ENCODE measurements at places on chromosomes 11 and 22. TPM values are rescaled to one million over a fixed set of nuclear protein-coding genes. Genes with fewer than 3 reads are reported as not detected.

GRCh38 chr11:10004526-10005113 lies 289.4 kb downstream of the SBF2 start:
- no peak for DNase-seq

DNA sequence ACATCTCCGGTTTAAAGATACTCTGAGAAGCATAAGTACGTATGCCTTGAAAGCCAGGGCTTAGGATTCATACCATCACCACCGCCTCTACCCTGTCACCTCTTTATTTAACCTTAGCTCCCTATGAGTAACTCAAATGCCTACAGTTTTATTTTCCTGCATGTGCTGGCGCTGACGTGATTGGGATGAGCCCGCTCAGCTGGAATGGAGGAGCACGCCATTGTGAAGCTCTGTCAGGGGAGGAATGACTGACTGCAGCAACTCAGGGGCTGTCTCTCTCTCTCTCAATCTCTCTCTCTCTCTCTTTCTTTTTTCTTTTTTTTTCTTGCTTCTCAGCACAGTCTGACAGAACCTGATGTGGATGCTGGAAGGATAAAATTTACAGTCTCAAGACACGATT lies 12.4 kb downstream of the CAVIN3 start:
- DNase-seq, result no peak

DNA sequence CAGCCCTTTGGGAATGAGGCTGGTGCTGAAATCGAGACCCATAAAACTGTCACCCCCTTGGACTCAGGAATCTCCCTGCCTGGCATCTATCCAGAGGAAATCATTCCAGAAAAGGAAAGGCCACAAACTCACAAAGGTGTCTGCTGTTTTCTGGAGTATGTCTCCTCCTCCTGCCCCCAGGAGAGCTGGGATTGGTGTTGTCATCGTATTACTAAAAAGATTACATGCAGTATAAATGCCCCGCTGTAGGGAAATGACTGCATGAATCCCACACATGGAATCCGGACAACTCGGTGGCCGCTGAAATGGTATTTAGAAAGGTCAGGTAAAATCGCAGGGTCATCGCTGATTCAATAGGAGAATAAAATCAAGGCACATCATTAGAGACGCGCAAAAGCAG lies 18.9 kb upstream of the RFPL3 start:
- DNase-seq, result no peak

- DNase-seq, result no peak
Observed at GRCh38 chr11:124896821-124897391, 759 bp downstream of the ROBO4 start.

DNA sequence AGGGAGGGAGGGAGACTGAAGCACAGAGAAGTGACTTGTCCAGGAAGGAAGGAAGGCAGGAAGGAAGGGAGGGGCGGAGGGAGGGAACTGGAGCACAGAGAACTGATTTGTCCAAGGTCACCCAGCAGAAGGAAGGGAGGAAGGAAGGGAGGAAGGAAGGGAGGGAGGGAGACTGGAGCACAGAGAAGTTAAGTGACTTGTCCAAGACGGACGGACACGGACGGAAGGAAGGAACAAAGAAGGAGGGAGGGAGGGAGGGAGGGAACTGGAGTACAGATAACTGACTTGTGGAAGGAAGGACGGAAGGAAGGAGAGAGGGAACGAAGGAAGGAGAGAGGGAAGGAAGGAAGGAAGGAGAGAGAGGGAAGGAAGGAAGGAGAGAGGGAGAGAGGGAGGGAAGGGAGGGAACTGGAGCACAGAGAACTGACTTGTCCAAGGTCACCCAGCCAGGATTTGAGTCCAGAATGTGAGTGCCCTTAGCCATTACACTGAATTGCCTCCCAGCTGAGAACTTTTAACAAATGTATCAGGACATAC lies 1.5 kb downstream of the SLC35F2 start:
- DNase-seq, result no peak

Gene ANO9
- 0.41 TPM for total RNA-seq

Gene TEAD1
- 54.4 TPM for total RNA-seq

GRCh38 chr11:134861490-134862104 lies 449.6 kb upstream of the B3GAT1 start:
- no peak for DNase-seq

Gene ARHGAP20
- 0.36 TPM for total RNA-seq

DNA sequence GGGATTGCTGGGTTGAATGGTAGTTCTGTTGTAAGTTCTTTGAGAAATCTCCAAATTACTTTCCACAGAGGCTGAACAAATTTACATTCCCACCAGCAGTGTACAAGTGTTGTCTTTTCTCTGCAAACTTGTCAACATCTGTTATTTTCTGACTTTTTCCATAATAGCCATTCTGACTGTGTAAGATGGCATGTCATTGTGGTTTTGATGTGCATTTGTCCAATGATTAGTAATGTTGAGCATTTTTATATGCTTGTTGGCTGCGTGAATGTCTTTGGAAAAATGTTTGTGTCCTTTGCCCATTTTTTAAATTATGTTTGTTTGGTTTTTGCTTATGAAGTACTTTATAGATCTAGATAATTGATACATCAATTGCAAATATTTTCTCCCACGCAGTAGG lies 1025.0 kb downstream of the JRKL start:
- no peak for DNase-seq

DNA sequence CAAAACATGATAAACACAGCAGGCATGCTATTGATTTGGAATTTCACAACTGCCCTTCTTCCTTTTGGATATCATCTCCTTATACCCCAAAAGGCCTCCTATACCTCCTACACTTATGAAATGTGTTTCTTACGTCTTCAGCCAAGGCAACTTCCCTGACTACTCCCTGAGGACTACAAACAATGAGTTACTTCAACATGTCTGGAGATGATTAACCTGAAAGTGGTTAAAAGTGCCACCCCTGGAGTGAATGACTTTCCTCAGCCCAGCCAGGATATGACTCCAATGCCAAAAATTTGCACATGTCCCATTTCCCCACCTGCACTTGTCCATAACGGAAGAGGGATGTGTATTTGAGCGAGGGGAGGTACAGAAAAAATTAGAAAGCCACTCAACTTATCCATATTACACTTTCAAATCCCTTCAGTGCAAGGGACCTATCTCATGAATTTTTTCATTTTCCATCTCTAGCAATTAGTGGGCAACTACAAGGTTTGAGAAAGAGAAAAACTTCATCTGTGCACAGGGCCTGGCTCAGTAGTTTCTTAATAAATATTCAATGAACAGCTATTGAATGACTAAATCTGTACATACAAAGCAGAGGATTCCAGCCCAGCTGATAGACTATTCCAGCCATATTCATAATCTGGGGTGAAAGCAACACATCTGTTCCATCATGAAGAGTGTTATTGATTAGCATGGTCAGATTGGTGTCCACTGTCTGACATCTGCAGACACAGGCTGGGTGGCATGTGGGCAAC lies 36.8 kb downstream of the KIRREL3 start:
- DNase-seq, result no peak

DNA sequence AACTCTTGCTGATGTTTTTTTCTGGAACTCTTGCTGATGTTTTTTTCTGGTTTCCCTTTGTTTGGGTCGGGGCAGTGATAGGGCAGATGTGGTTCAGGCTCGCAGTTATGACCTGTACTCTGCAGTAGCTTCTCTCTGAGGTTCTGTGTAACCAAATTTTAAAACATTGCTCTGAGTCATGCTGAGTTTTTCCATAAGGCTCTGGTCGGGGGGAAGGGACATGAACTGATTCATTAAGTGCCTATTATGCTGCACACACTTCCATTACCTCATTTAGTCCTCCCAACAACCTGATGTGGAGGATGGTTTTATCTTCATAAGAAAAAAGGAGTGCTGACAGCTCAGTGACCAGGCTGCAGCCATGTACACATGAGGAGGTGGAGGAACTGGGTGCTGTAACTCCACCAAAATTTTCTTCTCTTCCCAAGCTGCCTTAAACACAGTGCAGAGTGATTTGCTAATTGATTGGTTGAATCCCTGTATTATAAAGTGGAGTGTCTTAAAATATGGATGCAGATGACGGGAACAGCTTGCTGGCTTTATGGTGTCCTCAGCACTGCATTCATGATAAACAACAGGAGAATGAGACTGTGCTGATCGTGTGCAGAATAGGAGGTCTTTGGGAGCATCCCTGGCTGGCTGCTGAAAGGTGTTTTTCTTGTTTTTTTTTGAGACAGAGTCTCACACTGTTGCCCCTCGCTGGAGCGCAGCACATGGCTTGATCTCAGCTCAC lies 19.1 kb downstream of the TNRC6B start:
- DNase-seq, result no peak

DNA sequence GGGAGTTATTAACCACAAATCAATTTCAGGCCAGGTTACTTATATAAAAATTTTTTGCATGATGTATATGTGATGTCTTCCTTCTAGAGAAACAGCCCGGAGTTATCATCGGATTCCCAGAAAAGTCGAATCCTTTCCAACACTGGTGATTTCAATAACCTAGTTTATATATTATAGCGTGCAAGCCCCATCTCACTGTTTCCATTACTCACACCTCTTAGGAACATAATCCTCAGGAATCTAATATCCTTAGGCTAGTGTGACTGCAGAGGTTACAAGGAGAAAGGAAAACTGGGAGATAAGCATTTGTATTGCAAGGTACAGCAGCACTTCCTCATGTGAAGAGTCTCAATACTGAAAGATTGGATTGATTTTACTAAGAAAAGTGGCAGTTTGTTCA lies 20.3 kb downstream of the ARHGAP20 start:
- DNase-seq, result no peak

DNA sequence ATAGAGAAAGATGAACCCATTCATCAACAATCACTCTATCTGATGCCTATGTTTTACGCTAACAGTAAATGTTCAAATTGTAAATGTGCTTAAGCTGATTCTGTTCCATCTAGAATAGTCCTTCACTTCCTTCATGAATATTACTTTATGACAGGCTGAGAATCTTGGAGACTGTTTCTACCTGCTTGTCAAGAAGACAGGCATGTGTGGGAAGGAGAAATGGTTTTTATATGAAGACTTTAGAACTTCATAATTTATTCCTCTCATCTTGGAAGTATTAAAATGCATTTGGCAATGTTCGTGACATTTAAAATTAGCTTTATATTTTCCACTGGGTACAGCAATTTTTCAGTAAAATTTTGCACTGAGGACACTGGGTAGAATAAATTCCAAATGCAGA lies 41.0 kb downstream of the ELMOD1 start:
- DNase-seq, result no peak
